GM03348 (cell line): ENCODE measurements at places on chromosomes 7 and 10.

GRCh38 chr10:14240253-14241189, 90.2 kb downstream of the FRMD4A start:
- no peak for DNase-seq

- no peak for DNase-seq
Measured at GRCh38 chr7:137882806-137883205, 36.0 kb upstream of the DGKI start.

DNA sequence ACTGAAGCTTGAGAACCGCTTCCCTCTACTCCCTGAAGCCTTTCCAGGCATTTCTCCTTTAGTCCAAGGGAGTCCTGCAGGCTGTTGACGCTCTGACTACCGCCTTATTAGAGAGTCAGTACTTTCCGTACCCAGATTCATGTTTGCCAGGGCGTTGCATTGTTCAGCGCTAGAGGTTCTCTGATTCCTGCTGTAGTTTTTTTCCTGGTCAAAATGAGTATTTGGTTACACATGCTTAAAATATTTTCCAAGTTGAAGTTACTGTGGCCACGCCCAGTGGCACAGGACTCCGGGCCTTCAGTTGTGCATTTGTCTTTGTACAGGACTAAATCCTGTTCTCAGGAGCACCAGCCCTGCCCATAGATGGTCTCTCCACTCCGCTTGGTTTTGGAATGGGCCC, 7.9 kb downstream of the MTURN start:
- peak; percentile 84 for DNase-seq

GRCh38 chr7:74013539-74014272, 14.3 kb upstream of the ELN start:
- no peak for DNase-seq
